ENCODE measurements at places on chromosomes 1 and 21.

- no peak for DNase-seq
These were observed 135.5 kb downstream of the PBX1 start for GRCh38 chr1:164694505-164694904.

GRCh38 chr1:7262611-7263010 is 477.4 kb downstream of the CAMTA1 start:
- DNase-seq, result no peak

DNA sequence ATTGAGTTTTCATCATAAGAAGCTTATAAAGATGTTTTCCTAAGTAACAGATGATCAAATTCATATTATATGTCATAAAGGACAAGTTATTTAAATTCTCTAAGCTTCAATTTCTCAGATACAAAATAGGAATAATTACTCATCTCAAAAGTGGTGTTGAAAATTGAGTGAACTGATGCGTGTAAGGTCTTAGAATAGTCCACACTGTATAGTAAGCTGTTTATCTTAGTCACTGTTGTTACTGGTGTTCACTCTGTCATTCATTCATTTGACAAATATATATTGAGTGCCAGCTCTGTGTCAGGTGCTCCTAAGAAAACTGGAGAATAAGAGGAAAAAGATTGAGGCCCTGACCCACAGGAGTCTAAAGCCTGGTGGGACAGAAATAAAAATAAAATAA is 186.3 kb upstream of the BRINP3 start:
- no peak for DNase-seq

GRCh38 chr1:4213366-4213973 is 313.4 kb upstream of the C1orf174 start:
- DNase-seq, result no peak

- DNase-seq, result no peak
These were observed 192.3 kb upstream of the C1orf87 start for GRCh38 chr1:60265560-60266535.

DNA sequence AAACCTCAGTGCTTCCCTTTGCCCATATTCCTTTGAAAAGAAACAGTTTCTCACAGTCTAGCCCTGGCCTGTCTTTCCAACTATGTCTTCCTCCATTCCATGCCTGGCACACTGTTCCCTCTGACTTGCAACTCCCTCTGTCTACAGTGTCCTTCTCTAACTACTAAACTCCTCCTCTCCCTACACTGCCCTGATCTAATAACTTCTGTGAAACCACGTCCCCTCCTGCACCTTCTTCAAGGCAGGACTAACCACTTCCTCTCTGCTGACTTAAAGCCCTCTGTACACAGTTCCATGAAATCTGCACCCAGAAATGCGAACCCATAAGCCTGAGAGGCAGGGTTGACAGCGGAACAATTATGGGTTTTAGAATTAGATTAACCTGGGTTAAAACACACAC is 62.2 kb upstream of the ATP1B1 start:
- peak; percentile 34 for DNase-seq

DNA sequence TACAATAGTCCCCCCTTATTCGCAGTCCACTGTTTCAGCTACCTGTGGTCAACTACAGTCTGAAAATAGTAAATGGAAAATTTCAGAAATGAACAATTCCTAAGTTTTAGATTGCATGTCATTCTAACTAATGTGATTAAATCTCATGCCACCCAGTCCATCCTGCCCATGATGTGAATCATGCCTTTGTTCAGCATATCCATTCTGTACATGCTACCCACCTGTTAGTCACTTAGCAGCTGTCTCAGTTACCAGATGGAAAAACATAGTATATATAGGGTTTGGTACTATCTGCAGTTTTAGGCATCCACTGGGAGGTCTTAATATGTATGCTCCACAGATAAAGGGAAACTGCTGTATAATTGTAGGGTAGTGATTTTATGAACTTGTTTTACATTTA is 16.6 kb upstream of the HAO2 start:
- no peak for DNase-seq

DNA sequence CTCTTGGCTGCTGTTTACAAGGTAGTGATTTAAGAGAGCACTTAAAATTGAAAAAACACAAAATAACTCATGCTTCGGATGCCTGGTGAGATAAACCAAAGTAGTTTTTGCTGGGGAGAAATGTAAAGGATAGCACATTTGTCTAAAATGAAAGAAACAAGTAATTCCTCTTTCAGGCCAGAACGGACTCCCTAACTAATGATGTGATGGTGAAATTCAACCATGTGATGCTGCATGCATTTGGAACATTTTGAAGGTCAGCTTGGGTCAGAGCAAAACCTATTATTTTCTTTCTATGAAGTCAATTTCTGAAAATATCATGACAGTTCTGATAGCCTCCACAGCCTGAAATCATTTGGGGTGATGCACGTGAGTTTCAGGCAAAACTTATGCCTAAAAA is 27.6 kb downstream of the NMNAT2 start:
- DNase-seq, result no peak

DNA sequence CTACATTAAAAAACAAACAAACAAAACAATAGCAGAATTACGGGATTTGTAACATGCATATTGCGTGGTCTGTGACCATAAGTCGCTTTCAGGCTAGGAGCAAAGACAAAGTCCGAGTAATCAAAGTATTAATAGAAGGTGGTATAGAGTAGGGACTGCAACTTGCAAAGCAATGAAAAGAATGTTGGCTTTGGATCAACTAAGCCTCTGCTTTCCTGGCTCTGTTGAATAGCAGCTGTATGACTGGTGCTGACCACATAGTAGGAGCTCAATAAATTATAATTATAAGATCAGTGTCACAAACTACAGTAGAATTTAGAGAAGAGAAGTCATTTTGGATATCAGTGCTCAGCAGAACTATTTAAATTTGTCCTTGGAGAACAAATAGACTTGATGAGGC is 586.4 kb downstream of the DPYD start:
- no peak for DNase-seq

GRCh38 chr1:239572183-239572582 is 185.8 kb downstream of the CHRM3 start:
- DNase-seq, result no peak

DNA sequence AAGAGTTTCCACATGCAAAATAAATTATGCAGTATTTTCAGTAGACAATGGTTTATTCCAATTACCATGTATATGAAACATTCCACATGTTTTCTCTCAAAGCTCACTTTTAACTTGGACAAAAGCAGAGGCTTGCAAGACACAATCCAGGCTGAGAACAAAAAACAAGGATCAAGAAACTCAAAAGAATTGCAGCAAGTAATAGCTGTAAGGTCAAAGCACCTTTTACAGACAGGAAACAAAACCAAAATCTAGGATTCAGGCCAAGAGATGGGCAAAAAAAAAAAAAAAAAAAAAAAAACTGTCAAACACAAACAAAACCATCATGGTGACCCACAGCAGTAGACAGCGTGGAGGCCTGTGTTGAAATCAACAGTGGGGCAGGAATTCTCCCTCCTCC is 9.3 kb downstream of the RGS1 start:
- no peak for DNase-seq

GRCh38 chr1:223211323-223211985 is 68.4 kb upstream of the TLR5 start:
- no peak for DNase-seq

DNA sequence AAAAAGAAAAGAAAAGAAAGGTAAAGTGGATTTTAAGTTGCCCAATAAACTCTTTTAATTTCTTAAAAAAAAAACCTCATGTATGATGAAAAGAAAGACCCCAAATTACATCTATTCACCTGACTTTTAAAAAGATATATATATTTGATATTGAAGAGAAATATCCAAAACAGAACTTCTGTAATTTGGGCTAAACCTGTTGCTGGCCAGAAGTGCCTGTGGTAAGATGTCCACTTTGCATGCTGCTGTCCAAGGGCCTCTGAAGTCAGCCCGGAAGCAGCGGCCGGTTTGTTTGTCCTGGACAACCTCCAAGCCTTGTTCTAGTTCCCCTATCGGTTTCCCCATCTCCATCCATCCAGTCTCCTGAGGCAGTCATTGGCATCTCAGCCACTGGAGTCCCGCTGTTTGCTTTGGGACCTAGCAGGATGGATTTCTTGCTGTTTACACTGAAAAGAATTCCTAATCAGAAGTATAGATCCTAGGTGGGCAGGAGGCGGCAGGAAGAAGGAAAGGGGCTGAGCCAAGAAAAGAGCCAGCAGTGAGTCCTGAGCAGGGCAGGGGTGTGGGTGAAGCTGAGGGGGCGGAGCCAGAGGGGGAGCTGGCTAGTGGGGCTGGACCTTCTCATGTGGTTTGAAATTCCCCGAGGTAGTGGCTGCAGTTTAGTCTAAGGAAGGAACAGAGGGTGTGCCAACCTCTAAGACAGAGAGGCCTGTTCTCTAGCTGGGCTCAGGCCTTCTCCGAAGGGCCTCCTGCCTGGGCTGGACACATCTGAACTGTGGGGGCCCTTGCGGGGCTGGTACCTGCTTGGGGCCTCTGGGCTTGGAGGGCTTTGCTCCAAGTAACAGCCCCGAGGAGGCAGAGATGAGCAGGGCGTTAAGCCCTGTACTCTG is 3.3 kb downstream of the NCMAP start:
- no peak for DNase-seq

DNA sequence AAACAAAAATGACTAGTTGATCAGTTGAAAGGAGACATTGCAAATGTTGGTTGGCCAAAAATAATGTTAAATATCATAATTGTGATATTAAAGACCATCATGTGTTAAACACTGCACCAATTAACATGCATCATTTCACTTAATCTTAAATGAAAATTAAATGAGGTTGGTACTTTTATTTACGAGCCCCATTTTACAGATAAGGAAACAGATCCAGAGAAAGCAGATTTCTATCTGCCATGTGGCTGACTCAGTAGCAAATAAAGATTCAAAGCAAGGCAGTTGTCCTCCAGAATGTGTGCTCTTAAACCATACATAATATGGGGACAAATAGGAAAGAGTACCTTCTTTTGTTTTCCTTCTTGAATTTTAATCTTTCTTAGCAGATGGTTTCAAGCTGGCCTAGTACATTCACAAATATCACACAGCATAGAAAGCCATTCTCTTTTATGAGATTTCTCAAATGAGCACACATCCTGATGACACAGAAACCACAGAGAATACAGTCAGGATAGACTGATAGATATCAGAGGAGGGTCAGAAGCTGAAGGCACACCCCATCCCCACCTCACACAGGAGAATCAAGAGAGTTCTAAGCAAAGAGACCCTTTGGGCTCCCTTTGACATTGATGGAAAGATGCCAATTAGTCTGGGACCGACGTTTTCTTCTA is 647.9 kb upstream of the CAMK1G start:
- DNase-seq, result no peak

DNA sequence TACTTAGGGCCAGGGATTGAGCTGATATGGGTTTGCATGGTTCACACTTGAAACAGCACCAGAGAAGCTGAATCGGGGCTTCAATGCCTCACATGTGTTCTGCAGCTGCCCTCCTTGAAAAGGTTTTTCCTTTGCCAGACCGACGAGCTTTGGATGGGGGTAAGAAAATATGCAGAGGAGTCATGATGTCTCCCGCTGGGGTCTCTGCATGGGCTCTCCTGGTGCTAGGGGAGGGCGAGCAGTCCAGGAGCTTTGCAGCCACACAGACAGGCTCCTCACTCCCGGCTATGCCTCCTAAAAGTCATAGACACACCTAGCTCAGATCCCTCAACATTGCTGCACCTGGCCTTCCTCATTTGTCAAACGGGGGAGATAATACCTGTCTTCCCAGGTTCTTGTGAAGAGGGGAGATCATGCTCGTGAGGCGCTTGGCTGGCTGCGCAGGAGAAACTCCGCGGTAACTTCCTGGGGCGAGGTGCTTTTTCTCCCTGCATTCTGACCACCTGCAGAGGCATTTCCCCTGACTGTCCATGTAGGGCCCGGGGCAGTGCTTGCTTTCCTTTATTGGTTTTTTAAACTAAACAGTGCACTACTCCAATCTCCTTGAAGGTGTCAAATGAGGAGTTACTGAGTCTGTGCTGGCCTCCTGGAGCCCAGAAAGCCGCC is 112.4 kb downstream of the PLXNA2 start:
- no peak for DNase-seq

DNA sequence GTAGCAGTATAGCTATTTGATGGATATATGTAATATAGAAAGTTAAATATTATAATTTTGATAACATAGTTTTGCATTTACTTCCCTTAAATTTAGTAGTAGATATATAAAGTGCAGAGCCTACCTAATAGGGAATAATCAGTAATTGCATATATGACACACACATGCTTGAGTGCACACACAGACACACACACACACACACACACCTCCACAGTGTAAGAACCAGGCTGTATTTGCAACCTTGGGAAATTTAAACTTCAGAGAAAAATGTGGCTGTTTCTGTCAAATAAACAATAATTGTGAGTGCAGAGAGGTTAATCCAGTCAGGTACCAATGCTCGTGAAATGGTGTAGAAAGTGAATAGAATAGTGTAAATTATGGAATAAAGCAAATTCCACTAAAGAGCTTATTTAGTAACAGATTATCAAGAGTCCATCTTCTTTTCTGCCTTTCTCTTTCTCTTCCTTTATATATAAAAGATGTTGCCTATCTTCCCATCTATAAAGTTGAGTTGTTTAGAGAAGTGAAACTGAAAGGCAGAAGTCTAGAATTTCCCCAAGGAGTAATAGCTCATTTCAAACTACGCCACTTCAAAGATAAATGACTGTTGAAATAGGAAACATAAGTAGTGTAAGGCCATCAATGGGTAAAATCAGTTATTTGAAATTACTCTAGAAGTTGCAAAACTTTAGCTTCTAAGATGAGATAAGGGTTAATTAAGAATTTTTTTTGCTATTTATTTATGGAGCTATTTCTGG is 273.7 kb downstream of the SRGAP2C start:
- DNase-seq, result no peak

DNA sequence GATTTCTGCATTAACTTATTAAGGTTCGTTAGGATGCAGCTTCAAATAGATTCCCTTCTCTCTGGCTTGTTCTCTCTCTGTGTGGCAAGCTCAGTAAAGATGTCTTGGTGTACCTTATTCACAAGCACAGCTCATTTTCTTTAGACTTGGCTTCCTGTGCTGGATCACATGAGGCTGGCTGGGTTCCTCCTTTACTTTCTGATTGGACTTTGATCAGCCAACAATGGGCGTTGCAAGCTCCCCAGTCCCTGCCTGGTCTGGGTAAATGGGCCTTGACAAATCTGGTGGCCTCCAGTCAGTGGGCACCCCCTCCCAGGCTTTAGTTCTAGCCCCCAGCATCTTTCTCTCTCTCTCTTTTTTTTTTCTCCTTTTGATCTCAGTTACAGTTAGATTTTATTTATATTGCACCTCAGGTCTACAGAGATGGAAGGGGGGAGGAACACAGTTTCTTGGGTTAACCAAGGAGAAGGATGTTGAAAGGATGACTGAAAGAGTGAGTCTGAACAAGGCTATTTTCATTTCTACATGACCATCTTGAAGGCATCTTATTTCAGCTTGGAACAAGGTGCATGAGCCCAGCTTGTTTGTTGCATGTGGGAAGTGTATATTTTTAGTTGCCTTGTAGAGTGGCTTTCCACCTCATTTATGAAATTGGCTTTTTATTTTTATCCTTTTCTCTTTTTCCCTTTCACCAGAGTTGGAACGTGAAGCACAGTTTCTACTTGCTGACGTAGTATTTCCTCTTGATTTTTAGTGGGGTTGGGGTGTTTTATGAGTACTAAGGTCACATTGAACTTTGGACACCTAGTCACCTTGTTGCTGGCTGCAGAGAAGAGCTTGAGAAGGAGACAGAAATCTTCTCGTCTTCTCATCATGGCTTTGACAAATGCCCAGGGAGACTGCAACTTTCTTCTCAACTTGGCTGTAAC is 77.1 kb downstream of the PBX1 start:
- DNase-seq, result no peak

- DNase-seq, result no peak
These were observed 16.0 kb downstream of the ATP1A1 start for GRCh38 chr1:116389013-116389412.

- DNase-seq, result no peak
These were observed 403 bp downstream of the MXRA8 start for GRCh38 chr1:1357871-1358432.
